ENCODE measurements at places on chromosomes 6 and 20. TPM values are rescaled to one million over a fixed set of nuclear protein-coding genes. Genes with fewer than 3 reads are reported as not detected.
A peak's percentile ranks its signal among the peaks of the same experiment; 100 is the strongest.

GRCh38 chr6:161274488-161274858, 612 bp upstream of the AGPAT4 start:
- DNase-seq: no peak

The DIDO1 gene
- polyA plus RNA-seq: 13.6 TPM

GRCh38 chr20:7736336-7736735, 203.9 kb downstream of the HAO1 start:
- DNase-seq: peak; percentile 86

GRCh38 chr6:83914953-83915352, 55.5 kb downstream of the CYB5R4 start:
- DNase-seq: no peak

The FBXL4 gene
- polyA plus RNA-seq: 11.3 TPM

GRCh38 chr6:6152060-6152459, 145.3 kb upstream of the NRN1 start:
- no peak for DNase-seq

GRCh38 chr20:53872561-53873229, 197.7 kb downstream of the BCAS1 start:
- no peak for DNase-seq

The FNDC11 gene
- 0.60 TPM for polyA plus RNA-seq

The SLC25A27 gene
- polyA plus RNA-seq: 3.5 TPM
